HepG2 (cell line): ENCODE measurements at places on chromosomes 3 and 15. TPM values are rescaled to one million over a fixed set of nuclear protein-coding genes. Genes with fewer than 3 reads are reported as not detected.

DNA sequence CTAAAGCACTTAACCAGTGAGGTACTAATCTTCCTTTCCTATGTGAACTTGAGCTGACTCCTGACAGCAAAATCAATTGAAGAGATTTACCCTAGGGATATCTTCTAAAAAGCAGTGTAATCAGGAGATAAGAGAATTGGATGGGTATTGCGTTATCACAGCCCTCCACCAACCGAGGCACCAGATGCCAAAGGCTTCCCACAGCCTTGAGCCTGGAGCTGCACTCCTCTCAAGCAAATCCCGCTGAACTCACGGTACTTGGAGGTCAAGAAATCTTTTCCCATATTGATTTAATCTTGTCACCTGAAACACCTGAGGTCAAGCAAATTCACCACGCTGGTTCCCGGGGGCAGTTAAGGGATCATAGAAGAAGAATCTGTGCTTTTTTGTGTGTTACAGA lies 346.8 kb downstream of the TBL1XR1 start:
- DNase-seq, result no peak

The GCNT3 gene
- 5.8 and 6.8 TPM in 2 replicates for polyA plus RNA-seq

The ADGRG7 gene
- not detected in 2 replicates for polyA plus RNA-seq

The ASB14 gene
- not detected in 2 replicates for polyA plus RNA-seq

The CADM2 gene
- not detected in 2 replicates for polyA plus RNA-seq

DNA sequence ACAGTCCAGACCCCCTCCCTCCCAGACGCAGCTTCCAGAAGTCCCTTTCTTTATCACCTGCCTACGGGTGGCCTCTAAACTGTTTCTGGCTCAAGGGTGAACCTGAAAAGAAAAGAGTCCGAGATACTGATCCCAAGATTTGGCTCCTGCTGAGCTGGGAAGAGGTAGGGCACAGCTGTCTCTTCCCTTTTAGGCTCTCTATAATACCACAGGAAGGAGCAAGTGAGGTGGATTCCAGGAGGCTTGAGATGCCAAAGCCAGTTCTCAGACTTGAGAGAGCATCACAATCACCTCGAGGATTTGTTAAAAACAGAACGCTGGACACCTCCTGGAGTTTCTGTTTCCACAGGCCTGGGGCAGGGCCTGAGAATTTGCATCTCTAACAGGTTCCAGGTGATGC lies 12.3 kb downstream of the ST8SIA2 start:
- no peak for DNase-seq

DNA sequence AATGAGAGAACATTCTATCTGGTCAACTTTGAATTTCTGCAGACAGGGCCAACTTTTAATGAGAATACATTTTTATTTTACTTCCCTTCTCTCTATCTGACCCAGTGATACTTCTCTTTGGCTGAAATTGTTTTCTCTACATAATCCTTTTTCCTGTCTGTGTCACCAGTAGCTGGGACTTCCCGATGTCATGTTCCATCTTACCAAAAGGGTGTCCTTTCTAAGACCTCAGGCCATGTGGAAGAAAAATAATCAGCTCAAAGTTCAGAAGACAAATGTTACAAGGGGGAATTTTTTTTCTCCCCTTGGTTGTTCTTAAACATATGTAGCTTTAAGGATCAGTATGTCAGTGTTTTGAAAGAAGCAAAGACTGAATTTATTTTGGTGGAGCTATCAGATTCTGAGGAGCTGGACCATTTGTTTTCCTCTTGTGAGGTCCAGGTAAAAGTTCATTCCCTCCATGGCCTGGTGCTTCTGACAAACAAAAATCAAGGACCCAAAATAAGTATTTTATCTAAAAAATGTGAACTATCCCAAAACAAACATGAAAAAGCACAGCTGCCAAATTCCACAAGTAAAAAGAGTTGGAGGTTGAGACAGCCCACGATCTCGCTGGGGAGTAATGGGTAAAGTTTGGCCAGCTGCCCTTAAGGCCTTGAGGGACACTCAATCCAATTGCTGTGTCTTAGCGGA lies 859.4 kb upstream of the NR2F2 start:
- DNase-seq, result no peak
